ENCODE measurements at places on chromosomes 1 and 21.
A peak's percentile ranks its signal among the peaks of the same experiment; 100 is the strongest.

DNA sequence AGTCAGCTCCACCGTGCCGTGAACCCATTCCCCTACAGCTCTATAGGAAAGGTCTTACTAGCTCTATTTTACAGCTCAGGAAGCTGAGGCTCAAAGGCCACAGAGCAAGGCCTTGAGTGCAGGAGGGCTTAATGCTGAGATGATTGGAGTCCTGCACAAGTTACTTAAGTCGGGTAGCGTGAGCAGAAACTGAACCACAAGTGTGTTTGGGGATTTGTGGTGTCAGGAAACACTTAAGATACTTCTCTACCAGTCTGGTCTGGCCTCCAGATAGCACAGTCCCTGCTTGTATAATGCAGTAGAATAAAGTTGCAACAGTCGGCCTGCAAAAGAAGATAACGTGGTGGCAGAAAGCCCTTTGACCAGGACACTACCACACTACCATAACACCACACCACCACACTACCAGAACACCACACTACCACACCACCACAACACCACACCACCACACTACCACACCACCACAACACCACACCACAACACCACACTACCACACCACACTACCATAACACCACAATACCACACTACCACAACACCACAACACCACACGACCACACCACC lies 118.1 kb downstream of the SPSB1 start:
- no peak for DNase-seq

DNA sequence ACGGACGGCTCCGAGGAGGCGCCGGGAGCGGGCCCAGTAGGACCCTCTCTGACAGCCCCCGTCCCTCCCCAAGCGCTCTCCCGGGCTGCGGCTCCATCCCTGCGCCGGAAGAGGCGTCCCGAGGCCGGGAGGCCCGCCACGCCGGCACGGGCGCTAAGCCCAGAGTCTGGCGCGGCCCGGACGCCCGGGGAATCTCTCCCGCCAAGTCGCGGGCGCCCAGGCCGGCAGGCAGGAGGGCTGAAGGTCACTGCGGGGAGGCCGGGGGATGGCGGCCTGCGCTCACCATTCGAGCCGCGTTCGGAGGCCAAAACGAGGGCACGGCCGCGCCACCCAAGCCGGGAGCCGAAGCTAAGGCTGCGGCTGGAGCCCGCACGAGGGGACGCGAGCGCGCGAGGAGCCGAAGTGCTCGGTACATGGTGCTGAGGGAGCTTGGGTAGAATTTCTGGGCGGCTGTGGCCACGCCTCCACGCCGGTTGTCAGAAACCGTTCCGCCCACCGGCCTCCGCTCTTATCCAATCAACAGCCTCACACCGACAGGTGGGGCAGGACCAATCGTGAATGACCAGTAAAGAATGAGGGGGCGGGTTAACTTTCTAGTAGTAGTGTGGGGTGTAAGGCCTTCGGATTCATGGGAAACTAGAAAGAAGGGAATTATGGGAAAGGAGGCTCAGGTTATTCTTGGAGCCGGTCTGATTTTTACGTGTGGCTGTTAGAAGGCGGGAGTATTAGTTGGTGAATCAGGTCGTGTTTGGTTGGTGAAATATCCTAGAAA lies at the start of gene FH:
FH (minus strand) TSS at position 448 of the 772 bp plus-strand sequence; CDS start at position 415, 33 bp downstream.
- DNase-seq: peak; percentile 96

GRCh38 chr1:156958247-156958714 lies 37.8 kb downstream of the LRRC71 start:
- no peak for DNase-seq

DNA sequence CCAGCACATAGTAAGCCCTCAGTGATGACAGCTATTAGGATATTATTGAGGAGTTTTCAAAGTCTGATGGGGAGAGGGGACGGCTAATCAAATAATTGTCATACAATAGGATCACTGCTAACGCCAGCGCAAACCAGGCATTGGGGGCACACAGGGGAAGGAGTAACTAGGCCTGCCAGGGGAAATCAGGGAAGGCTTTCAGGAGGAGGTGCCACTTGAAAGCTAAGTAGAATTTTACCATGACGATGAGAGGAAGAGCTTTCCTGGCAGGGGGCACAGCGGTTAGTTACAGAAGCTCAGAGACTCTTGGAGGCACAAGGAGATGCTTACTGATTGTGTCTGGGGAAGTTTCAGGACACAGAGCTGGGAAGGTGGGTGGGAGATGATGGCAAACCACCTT lies 47.2 kb upstream of the LAPTM5 start:
- DNase-seq: no peak

GRCh38 chr21:30255679-30256078 lies 27.1 kb downstream of the KRTAP24-1 start:
- DNase-seq: no peak

- DNase-seq: no peak
These were observed 47.6 kb downstream of the SLC30A7 start for GRCh38 chr1:100943533-100943932.

DNA sequence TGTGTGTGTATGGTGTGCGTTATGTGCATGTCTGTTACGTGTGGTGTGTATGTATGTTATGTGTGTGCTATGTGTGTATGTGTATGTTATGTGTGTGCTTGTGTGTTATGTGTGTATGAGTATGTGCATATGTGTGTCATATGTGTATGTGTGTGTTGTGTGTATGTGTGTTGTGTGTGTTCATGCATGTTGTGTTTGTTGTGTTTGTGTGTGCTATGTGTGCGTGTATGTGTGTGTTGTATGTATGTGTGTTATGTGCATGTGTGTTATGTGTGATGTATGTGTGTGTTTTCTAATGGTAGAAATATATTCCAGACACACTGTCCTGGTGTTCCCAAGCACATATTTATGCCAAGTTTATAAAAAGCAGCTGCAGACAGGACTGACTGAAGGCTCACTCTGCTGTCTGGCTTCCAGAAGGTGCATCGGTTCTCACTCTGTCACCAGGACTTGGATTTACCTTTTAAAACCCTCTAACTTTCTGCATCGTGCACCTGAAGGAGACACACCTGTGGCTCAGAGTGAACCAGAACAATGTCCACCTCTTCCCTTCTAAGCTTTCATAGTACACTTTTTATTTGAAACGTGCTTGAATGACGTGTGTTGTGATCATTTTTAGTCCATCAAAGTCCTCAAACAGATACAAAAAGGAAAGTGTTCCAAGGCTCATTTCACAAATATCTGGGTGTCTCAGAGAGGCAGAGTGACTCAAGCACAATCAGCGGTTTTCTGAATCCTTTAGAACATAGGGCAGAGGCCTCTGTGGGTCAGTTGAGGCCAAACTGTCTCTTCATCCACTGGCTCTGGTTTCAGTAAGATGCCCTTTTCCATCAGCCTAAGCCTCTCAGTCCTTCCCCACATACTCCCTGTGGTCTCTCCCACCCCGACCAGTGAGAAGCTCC lies 49.9 kb downstream of the TOMM20 start:
- DNase-seq: no peak

DNA sequence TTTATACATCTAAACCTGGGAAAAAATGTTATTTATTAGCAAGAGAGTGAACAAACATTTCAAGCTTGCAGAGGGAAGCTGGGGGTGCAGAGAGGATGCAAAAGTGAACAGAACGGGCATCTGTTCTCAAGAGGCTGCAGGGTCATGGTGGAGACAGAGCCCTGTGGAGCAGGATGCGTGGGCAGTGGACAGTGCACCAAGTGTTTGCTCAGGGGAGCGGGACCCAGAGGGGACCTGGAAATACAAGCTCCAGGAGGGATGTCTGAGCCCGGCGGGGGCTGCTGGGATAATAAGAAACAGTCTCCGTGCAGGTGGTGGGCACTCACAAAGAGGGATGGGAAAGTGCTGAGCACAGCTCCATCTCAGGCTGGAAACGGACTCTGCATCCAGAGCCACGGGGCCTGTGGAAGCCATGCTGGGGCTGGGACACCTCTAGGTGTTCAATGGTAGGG lies 105.3 kb upstream of the SLC45A1 start:
- no peak for DNase-seq

- DNase-seq: no peak
These were observed 20.2 kb downstream of the RIPK4 start for GRCh38 chr21:41746744-41747006.

DNA sequence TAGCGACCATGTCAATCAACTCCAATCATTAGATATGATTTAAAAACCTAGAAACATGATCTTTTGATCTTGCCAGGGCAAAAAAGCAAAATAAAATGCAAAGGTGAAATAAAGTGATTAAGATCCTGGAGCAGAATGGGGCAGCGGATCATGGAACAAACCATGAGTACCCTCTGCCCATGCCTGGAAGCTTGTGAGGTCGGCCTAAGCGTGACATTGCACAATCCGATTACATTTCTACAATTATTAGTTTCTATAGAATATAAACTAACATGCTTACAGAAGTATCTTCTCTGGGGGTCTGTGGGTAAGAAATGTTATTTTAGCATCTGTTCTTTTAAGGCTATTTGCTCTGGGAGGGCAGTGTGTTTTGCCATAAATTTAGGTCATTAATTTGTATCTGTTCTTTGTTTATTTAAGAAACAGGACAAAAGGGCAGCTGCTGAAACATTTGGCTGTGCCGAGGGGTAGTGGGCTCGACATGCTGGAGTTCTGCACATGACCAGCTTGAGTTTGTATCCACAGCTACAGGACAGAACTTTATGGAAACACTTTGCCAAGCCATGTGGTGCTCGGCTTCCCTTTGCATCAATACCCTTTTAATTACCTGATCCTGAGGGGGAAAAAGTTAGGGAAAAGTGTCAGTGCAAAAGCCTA lies 55.9 kb downstream of the ZBTB18 start:
- no peak for DNase-seq

- no peak for DNase-seq
These were observed 209.1 kb upstream of the COA6 start for GRCh38 chr1:234164098-234164709.

GRCh38 chr1:1212780-1213344 lies 1.1 kb downstream of the TNFRSF4 start:
- peak; percentile 33 for DNase-seq

DNA sequence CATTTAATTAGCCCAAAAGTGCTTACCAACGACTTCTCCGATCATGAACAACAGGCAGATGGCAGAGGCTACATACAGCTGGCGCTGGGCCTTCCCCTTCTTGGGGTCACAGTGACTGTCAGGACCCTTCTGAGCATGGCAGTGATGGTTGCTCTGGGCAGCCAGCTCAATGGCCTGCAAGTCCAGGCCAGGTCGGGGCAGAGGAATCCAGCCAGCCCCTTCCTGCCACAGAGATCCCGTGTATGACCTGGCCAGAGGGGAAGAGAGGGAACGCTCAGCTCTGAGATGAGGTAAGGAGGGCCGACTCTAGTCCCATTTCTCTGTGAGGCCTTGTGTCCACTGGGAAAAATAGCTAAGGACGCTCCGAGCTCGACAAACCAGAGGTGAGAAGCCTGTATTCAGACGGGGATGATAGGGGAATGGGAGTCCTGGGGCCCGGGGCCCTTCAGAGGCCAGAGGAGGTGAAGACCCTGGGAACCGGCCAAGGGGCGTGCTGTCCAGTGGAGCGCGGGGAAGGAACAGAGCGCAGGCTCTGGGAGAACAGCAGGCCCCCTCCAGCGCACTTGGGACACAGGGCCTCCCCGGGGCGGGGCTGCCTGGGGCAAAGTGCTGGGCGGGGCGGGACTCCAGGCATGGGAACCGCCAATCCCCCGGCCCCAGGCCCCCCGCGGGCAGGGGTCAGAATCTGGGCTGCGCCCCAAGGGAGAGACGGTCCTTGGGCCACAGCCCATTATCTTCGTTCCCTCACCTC lies 772 bp downstream of the SLC30A2 start:
- DNase-seq: no peak

DNA sequence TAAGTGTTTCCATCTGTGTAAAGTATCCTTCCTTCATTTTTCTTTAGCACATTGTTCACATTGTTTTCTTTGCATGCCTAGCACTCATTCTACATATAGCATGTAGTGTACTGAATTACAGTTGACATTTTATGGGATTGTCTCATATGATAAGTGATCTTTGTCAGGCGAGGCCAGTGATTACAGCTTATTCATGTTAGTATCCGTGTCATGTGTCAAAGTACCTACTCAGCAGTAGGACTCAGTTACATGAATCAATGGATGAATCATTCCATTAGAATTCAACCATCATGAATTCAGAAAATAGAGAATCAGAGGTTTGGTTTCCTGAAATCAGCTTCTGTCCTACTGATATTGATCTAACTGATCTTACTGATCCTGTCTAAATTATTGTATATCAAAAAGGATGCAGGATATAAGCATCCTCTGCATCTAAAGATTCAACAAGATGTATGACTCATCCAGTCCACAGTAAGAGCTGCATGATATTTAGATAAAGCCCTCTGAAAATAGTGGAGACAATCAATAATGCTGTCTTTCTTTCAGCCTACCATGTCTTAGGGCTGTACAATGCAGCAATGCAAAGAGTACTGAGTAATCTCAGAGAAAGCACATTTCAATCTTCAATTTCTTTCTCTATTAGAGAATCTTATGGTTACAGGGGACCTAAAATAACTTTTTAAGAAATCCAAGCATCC lies 20.7 kb upstream of the HRNR start:
- DNase-seq: no peak

DNA sequence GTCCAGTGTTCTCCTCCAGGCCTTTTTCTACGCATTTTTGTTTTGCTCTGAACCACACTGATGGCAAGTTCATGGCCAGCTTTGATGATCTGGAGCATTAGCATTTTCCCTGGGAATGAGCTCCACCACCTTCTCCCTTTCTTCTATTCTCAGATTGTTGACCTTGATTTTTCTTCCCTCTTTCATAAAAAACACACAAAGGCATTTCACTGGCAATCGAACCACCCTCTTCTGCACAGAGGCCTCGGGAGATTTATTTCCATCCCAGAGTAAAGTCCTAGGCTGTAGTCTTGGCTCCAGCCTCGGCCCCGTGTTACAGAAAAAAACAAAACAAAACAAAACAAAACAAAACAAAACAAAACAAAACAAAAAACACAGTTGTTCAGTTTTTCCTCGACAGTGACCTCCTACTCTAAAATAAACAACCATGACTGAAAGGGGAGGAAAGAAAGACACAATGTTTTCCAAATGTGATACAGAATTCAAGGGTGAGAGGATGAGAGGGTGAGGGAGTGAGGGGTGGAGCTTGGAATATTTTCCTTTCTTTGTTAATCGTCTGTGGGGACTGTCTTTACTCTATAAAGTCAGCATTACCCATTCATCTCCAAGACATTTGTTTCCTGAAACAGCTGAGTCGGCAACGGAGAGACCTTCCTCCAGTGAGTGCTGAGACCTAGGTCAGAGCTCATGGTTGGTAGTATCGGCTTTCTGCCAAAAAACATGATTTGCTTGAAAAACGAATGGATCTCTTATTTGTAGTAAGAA lies 29.8 kb upstream of the RNF186 start:
- no peak for DNase-seq

DNA sequence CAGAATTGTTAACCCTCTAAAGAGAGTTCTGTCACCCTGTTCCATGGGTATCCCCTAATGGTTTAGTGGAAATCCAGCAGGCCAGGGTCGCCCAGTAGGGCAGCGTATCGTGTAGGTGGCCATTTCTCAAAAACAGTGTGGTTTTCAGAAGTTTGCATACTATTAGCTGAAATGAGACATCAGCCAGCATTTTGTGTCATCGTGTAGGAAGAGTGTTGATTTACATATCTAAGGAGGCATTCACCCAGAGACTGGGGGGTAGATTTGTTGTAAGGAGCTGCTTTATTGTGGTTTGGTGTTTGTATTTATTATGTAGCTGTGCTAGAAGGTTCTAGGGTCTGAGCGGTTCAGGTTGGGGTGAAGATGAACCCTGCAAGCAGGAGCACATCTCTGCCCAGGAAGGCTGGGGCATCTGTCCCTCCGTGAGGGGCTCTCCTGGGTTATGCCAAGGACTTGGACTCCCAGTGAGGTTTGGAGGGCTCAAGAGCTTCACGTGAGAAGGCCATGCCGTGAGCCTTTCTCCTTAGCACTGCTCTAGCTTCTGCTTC lies 174.4 kb downstream of the PGBD5 start:
- DNase-seq: no peak

Measured in CD4-positive, alpha-beta T cell treated with Interleukin-4 for 4 hours (primary cell).